ENCODE measurements at places on chromosomes 5 and 9.

DNA sequence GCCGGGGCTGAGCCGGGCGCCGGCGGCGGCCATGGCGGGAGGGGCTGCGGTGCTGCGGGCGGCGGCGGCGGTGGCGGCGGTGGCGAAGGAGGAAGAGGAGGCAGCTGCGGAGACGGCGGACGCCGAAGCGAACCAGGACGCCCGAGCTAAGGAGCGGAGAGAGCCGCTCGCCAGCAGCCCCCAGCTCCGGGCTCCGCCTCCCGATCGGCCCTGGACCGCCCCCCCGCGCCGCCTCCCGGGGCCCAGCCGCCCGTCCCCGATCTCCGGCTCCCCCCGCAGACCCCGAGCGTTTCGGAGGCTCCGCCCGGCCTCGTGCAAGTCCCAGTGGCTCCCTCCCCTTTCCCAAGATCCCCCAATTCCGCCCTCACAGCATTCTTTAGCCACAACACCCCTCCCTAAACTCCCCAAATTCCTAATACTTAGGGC, at the start of gene ASTN2:
TSS of gene ASTN2 (minus strand) at position 152 of the 426 bp plus-strand sequence. CDS start at position 33, 119 bp downstream.
- DNase-seq, result peak; percentile 43

- no peak for DNase-seq
These were observed 367.8 kb upstream of the SPATA31A5 start for GRCh38 chr9:60546406-60546805.

DNA sequence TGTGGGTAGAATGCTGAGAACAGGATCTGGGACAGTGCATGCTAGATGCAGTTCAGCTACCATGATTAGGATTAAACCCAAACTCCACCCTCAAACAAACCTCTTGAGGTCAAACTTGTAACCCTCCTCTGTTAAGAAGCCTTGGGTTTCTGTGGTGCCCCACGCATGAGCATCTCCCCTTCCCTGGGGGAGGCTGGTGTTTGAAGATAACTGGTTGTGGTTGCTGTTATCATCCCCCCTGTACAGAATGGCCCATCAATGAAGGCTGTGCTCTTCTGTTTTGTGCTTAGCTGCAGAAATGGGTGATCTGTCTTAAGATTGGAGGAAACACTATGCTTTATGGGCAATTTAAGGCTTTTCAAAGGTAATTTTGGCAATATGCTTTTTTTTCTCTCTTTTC, 4.4 kb upstream of the DAB2IP start:
- no peak for DNase-seq

DNA sequence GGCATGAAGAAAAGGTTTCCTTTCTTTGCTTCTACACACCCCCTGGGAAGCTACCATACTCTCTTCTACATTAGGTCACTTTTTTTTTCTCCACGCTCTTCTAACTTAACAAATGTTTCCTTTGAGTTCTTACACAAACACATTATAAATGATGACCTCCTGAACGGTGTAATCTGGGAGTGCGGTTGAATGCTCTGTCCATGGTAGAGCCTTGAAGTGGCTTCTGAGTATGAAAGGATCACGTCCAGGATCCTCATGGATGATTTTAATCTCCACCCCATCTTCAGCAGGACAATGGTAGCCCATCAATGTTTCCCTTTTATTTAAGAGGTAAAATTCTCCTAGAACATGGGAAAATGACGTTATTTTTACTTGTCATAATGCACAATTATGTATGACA, 587.3 kb downstream of the SEMA5A start:
- DNase-seq, result no peak

DNA sequence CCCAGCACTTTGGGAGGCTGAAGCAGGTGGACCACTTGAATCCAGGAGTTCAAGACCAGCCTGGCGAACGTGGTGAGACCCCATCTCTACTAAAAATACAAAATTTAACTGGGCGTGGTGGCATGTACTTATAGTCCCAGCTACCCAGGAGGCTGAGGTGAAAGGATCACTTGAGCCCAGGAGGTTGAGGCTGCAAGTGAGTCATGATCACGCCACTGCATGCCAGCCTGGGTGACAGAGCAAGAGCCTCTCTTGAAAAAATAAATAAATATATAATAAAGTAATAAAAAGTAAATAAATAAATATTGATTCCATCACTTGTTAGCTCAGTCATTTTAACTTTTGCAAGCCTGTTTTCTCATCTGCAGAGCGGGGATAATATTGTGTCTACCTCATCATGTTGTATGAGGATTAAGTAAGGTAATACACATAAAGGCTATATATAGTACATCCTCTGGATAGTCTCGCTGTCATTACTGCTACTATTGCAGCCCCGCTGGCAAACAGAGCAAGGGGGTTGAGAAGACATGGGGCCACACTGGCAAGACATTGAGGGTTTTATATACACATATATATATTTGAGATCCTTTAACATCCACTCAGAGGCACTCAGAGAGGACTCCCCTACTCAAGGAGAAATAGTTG, 210.9 kb downstream of the C9orf152 start:
- no peak for DNase-seq

- no peak for DNase-seq
These were observed 325.2 kb downstream of the NR2F1-AS1 start for GRCh38 chr5:93255796-93256195.

DNA sequence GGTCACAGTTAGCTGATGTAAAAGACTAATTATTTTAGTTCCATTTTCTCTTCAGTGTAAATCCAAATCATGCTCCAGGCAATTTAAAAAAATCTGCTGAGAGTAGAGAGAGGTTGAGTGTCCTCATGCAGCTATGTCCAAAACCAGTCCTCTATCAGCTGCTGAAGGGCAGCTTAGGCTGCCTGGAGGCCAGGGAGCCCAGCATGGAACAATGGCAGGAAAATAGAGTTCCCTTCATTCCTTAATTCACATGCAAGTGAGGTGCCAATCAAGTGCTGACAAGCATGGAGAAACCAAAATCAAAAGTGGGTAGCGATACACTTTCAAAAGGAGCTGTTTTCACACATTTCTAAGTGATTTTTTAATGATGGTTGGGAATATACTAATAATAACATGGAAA, 78.3 kb upstream of the POU5F2 start:
- no peak for DNase-seq

- DNase-seq, result no peak
These were observed 255.1 kb downstream of the MAST4 start for GRCh38 chr5:66851306-66851705.

DNA sequence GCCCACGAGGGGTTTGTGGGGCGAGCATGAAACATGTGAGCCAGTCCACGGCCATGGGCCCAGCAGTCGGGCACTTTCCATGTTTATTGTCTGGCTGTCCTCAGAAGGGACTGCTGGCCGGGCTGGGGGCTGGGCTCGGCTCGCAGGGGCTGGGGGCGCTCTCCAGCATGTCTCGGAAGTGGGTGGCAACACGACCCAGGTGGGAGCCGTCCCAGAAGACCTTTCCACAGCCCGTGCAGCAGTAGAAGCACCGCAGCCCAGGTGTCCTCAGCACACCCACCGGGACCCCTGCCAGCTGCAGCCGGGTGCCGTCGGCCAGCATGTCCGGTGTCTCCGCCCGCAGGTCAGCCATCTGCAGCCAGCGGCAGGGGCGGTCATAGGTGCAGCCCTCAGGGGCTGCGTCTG, 4.8 kb upstream of the NRARP start:
- DNase-seq, result no peak

DNA sequence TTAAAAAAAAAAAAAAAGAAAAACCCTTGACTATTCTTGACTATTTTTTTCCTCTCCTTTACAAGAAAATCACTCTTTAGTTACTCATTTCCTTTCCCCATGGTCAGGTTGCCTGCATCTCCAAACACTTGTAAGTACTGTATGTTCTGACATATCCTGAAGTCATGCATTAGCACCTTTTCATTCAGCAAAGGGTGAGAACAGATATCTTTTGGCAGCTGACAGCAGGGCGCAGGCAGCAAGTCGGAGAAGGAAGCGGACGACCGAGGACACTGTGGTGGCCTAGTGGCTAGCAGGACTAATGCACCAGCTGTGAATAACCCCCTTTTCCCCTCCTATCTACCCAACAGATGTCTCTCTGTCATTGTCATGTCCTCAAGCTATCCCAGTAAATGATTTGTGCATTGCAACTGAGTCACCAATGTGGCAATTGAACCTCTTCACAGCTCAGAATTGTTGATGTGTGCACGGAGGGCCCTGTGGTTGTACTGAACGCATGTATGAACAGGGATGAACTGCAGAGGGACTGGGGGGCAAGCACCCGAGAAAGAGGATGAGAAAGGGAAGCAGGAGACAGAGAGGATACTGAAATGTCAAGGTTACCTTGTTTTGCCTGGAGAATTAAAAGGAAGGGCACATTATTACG, 996.0 kb upstream of the ARRDC3 start:
- no peak for DNase-seq

- DNase-seq, result peak; percentile 38
These were observed 318.8 kb downstream of the PIK3R1 start for GRCh38 chr5:68534131-68534940.

DNA sequence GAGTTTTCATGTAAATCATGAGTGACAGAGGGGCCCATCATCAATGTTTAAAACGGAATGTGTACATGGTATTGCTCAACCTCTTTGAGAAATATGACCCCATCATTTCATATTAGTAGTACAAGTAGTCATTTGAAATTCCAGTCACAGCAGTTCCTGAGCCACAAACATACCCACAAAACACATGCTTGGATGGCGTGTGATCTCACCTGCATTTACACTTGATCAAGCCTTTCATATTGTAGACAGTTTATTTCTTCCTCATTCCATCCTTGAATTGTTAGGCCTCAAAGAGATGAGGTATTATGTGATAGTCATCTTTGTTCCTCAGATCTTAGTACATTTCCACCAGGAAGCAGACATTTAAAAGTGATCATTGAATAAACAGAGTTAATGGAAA, 96.8 kb upstream of the TAS2R1 start:
- DNase-seq, result no peak

DNA sequence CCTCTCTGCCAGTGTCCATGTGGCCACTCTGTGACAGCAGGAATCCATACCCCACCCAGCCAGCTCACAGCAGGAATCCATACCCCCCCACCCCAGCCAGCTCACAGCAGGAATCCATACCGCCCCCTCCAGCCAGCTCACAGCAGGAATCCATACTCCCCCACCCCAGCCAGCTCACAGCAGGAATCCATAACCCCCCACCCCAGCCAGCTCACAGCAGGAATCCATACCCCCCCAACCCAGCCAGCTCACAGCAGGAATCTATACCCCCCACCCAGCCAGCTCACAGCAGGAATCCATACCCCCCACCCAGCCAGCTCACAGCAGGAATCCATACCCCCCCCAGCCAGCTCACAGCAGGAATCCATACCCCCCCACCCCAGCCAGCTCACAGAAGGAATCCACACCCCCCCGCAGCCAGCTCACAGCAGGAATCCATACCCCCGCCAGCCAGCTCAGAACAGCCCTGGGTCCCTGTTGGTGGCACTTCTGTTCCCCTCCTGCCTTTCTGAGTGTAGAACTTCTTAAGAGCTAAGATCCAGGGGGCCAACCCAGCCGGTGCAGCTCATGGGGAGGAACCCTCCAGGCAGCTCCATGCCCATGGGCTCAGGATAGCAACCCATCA, 8.4 kb upstream of the RXRA start:
- DNase-seq, result no peak

Data from NCI-H774 (cell line).